ENCODE measurements at places on chromosomes 5 and 9.
A peak's percentile ranks its signal among the peaks of the same experiment; 100 is the strongest.

- DNase-seq: no peak
These were observed 567.1 kb downstream of the TLR4 start for GRCh38 chr9:118271331-118271730.

DNA sequence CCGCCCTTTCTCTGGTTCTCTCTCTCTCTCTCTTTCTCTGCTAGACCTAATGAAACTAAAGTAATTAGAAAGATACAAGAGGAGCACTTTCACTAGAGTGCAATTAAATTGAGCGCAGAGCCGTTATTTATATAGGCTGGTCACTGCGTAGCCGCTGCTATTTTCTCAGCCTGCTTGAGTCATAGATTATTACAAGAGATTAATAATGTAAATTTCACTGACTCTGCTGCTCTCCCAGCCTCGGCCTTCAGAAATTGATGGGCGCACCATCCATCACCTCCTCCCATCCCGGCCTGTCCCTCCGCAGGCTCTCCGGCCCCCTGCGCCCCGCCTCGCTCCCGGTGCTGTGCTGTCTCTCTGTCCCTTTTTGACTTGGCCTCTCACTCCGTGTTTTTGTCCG is 268.0 kb upstream of the MVB12B start:
- no peak for DNase-seq

- no peak for DNase-seq
These were observed 7.7 kb upstream of the TSLP start for GRCh38 chr5:111063709-111064322.

- no peak for DNase-seq
These were observed 28.6 kb downstream of the IDNK start for GRCh38 chr9:83651558-83651957.

DNA sequence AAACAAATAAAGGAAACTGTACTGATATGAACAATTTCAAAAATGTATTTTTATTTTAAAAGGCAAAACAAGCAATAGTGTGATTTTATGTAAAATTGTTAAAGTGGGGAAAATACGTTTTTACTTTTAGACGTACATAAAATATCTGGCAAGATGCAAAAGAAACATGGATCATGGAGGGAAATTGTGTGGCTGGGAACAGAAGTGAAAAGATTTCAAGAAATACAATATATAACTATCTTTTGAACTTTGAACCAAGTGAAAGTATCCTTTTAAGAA is 1.5 kb upstream of the ZNF367 start:
- DNase-seq: no peak

- DNase-seq: no peak
These were observed 224.7 kb upstream of the DAP start for GRCh38 chr5:10985721-10986110.

DNA sequence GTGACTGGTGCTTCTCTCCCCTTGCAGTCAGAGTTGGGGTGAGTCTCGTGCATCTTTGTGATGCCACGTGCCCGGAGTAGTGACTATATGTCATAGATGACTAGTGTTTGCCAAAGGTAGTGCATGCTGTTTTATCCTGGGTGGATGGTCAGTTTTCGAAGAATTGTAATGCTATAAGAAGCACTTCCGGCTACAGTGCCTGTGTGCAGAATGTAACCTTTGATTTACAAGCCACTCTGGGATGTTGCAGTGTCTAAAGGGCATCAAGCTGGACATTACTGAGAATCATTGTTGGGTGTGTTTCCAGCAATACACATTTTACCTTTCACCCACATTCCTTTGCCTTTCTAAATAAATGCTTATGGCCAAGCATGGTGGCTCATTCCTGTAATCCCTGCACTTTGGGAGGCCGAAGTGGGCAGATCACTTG is 16.7 kb downstream of the MVB12B start:
- no peak for DNase-seq

- no peak for DNase-seq
These were observed 26.8 kb downstream of the ZNF346 start for GRCh38 chr5:177049285-177049684.

DNA sequence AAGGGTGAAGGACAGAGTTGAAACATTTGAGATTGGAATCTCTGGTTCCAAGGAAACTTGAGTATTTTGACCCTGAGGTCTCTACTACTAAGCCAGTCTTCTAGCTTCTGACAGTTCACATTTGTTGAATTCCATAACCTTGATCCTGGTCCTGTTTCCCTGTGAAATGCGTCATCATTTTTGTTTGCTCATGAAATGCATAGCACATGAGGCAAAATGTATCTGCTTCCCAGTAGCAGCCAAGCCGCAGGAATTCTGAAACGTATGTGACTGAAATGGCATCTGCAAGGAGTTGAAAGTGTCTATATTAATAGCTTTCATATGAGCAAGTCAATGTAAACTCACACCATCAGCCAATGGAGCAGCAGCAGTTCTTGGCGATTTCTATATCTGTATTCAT is 307.9 kb downstream of the CSNK1G3 start:
- DNase-seq: no peak

DNA sequence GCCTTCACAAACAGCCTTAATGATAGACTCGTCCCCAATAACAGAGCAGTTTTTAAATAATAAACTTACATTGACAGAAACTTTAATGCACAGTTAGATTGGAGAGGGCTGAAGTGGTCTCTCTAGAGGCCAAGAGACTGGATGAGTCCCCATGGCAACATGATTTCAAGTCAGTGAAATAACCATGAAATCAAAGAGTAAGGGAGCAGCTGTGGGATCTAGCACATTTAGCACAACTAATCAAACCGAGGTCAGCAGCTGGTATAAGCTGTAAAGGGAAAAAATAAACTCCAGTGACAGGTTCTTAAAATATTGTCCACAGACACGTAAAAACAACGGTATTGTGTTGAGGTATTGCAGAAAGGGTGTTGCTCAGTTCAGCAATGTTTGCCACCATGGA is 916.6 kb downstream of the DNAH5 start:
- DNase-seq: no peak

GRCh38 chr5:618450-618849 is 6.3 kb downstream of the CEP72 start:
- DNase-seq: no peak

DNA sequence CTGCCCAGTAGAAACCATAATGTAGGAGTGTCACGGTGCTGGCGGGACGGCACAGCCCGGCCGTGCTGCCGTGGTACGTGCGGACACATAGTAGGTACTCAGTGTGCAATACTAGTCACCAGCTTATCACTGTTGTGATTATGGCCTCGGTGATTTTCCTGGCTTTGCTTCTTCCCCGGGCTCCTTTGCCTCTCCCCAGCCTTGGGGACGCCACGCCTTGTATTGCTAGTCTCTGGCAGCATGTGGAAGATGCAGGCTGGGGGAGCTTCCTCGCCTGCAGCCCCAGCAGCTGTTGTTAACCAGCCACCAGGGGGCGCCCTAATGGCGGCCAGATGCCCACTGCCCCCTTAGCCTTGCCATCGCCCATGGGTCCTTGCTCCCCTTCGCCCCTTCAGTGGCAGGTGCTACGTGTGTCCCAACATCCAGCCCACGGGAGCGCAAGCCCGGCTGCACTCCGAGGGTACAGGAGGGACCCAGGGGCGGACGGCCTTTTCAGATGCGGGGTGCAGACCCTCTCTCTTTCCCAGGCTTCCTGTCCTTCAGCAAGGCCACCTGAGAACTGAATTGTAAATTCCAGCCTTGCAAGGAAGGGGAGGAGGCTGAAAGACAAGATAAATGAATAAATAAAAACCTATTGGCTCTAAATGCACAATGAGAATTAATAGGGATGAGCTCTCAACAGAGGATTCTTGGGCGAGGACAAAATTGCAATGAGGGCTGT is 8.0 kb downstream of the NTNG2 start:
- peak; percentile 38 for DNase-seq

GRCh38 chr5:158642879-158643278 is 456.8 kb downstream of the EBF1 start:
- DNase-seq: no peak

- DNase-seq: no peak
These were observed 35.3 kb upstream of the SMARCA2 start for GRCh38 chr9:1979741-1980367.

DNA sequence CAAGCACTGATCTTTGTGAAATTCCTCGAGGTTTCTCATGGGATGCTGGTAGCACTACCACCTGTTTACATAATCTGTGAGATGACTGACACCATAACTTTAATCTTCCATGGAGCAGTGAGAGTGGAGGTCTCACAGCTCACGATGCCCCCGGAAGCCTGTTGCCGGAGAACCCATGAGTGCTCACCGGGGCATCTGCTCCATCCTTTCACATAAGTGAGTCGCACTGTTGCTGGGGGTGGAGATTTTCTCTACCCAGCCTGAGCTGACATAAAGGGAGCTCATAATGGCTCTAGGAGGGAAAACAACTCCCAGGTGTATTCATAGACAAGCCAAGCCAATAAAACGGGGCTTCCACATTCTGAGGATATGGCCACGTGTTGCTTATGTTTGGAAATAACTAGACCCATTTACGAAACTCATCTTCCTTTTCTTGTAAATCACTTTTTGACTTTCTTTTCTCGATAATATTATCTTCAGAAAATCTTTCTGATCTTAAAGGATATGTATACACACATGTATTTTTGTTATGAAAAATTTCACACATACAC is 11.2 kb upstream of the GFPT2 start:
- no peak for DNase-seq

DNA sequence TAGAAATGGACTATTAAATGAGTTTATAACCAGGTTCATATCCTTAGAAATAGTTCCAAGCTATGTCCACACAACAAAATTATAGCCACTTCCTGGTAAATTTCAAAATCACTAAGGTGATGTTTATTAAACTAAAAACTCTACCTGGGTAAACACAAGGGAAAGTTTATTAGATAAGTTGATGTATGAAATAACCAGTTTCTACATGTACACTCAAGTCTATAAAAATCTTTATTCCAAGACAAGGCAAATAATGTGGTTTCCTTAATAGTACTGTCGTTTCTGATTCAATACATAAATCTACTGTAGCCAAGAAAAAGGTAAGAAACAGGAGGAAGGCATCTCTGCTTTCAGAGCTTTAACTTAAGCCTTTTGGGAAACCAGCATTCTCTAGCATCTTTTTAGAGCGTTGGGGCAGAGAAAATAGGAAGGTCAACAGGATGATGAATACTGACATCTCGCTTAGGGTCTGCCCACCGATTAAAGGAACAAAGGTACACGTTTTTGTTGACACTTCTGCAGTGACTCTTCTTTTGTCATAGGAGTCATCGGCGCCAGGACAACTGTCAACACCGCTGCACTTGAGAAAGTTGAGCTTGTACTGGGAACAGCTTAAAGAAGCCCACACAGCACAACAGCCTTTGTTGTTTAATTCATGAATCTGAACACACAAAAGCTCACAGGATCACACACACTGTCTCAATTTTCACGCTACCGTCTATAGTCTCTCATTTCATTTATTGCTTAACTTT is 513.6 kb downstream of the SLCO4C1 start:
- no peak for DNase-seq

DNA sequence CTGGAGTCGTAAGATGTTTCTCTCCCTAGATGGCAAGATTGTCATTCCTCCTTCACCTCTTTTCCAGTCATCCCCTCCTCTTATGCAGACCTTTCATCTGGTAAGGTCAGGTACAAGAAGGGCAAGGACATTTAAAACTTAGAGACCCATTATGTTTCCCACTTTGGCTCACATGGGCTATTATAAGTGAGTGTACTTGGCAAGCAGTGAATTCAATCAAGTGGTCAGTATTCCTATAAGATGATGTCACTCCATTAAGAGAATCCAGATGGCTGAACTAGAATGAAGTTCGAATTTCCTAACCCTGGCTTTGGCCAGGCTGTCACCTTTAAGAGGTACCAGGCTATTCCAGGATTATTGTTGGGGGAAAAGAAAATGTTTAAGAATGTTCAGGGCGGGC is 32.2 kb downstream of the ZNF131 start:
- no peak for DNase-seq

DNA sequence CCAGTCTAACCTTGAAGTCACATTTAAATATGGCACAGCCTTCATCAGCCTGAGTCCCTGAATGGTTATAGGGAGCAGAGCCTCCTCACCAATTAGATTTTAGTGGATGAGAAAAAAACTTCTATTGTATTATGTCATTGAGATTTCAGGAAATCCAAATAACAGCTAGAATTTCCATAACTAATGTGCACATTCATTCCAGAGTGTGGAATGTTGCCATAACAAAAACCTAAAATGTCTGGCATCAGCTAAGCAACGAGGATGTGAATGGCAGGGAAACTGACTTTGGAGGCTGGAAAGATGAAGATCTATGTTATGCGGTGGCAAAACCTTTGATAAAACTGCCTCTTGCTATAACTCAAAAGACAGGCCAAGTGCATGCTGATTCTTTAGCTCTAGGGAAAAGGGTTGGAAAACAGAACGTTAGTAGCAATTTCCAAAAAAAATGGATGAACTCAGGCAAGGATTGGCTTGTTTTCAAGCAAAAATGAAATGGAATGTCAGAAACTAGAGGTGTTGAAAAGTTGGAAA is 91.3 kb upstream of the NFIB start:
- DNase-seq: no peak

- DNase-seq: no peak
These were observed 20.1 kb downstream of the ODF2 start for GRCh38 chr9:128475867-128476266.

DNA sequence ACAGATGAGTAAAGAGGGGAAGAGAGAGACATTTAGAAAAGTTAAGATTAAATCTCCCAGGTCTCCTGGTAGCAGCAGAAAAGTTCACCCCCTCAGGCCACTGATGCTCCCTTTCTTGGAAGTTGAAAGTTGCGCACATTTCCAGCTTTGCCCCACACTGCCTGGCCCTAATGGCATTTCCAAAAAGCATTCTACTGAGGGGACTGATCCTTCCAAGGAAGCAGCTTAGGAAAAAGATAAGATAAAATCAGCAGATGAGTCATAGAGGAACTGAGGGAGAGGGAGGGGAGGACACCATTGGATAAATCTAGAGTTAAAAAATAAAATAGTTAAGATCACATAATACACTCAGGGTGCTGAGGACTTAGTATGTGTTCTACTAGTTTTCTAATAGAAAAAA is 67.6 kb upstream of the SLC12A2 start:
- DNase-seq: no peak

DNA sequence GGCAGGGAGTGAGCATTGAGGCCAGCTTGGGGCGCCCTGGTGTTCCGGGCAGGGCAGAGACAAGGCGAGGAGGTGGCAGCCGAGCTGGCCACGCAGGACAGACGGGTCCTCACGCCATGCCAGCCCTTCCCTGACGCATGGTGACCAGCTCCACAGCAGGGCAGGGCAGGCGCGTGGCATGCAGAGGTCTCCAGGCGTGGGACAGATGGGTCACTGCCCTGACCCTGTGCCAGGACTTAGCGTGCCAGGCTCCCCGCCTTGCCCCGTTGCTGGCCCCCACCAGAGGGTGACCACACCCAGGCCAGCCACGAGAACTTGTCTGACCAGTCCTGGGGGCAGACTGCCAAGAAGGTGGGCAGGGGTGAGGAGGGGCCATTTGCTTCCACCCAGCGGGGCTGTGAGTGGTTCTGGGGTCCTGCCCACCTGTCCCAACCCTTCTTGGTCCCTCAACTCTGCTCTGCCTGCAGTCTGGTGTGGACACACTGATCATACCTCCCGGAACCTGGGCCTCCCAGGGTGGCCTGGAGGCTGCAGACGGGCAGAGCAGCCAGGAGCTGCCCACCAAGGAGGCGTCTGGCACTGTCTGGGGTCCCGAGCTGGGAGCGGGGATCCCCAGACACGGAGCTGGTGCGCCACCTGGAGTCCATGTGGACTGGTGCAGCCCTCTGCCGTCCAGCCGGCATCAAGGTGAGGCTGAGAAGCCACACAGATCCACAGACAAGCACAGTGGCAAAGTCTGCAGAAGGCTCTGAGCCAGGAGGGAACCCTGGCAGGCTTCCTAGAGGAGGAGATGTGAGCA is at the start of gene RNF224:
Gene RNF224 (plus strand): TSS at position 449 of the 799 bp plus-strand sequence. CDS start 834 bp downstream, outside the sequence.
- peak; percentile 35 for DNase-seq

Data from NCI-H2029 treated with DMSO at 0.1 percent for 48 hours (cell line).